Endothelial cell (in vitro differentiated cells): ENCODE measurements at places on chromosomes 5 and 9.
A peak's percentile ranks its signal among the peaks of the same experiment; 100 is the strongest.

GRCh38 chr9:93891549-93892310 is 63.4 kb downstream of the BARX1 start:
- no peak for DNase-seq

- no peak for DNase-seq
Observed at GRCh38 chr5:39186722-39187539, 32.4 kb downstream of the FYB1 start.

DNA sequence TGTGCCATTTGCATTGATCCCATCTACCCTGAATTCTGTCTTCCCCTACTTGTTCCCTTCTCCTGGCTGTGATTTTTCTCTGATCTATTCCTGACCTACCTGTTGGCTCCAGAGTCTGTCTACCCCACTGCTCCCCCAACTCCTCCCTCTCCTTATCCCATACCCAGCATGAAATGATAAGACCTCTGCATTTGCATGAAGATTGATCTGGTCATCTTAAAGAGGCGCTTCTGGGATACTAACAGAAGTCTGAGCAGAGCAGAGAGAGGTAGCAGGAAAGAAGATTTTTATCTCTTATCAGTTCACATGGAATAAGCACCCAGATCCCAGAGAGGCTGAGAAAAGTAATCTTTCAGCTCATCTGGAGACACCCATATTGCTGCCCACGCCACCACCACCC is 18.3 kb upstream of the GLIPR2 start:
- DNase-seq = no peak

DNA sequence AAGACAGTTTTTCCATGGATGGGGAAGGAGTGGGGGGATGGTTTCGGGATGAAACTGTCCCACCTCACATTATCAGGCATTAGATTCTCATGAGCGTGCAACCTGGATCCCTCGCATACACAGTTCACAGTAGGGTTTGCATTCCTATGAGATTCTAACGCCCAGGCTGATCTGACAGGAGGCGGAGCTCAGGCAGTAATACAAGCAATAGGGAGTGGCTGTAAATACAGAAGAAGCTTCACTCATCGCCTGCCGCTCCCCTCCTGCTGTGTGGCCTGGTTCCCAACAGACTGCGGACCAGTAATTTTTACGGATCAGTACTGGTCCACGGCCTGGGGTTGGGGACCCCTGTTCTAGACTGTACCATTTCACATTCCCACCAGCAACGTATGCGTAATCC is 68.3 kb upstream of the OTULINL start:
- DNase-seq = no peak

GRCh38 chr5:38453506-38453905 is 102.9 kb downstream of the LIFR start:
- no peak for DNase-seq

DNA sequence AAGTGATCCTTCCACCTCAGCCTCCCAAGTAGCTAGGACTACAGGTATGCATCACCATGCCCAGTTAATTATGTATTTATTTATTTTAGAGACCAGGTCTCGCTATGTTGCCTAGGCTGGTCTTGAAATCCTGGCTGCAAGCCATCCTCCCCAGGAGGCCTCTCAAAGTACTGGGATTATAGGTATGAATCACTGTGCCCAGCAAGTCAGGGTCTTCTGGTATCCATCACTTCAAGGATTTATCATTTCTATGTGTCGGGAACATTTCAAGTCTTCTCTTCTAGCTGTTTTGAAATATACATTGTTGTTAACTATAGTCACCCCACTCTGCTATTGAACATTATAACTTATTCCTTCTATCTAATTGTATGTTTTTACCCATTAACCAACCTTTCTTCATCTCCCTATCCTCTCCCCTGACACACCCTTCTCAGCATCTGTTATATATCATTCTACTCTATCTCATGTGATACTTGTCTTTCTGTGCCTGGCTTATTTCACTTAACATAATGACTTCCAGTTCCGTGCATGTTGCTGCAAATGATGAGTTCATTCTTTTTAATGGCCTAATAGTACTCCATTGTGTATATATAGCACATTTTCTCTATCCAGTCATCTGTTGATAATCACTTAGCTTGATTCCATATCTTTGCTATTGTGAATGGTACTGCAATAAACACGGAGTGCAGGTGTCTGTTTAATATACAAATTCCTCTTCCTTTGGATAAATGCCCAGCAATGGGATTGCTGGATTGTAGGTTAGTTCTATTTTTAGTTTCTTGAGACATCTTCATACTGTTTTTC is 26.4 kb downstream of the UTP15 start:
- no peak for DNase-seq

GRCh38 chr9:92191801-92192200 is 76.6 kb upstream of the SPTLC1 start:
- DNase-seq = no peak

DNA sequence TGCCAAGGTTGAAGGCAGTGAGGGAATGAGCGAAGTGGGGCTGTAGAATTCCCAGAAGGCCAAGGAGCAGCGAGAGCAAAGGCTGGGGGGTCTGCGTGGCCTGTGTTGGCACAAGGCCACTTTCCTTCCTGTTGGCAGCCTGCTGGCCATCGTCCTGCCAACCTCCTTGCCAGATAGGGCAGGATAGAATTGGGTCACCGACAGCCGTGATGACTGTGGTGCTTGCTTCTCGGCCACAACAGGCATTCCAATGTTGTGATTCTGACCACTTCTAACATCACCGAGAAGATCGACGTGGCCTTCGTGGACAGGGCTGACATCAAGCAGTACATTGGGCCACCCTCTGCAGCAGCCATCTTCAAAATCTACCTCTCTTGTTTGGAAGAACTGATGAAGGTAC is 18.9 kb downstream of the TRIP13 start:
- DNase-seq = no peak

GRCh38 chr5:157312492-157312891 is 46.6 kb downstream of the CYFIP2 start:
- peak; percentile 33 for DNase-seq

DNA sequence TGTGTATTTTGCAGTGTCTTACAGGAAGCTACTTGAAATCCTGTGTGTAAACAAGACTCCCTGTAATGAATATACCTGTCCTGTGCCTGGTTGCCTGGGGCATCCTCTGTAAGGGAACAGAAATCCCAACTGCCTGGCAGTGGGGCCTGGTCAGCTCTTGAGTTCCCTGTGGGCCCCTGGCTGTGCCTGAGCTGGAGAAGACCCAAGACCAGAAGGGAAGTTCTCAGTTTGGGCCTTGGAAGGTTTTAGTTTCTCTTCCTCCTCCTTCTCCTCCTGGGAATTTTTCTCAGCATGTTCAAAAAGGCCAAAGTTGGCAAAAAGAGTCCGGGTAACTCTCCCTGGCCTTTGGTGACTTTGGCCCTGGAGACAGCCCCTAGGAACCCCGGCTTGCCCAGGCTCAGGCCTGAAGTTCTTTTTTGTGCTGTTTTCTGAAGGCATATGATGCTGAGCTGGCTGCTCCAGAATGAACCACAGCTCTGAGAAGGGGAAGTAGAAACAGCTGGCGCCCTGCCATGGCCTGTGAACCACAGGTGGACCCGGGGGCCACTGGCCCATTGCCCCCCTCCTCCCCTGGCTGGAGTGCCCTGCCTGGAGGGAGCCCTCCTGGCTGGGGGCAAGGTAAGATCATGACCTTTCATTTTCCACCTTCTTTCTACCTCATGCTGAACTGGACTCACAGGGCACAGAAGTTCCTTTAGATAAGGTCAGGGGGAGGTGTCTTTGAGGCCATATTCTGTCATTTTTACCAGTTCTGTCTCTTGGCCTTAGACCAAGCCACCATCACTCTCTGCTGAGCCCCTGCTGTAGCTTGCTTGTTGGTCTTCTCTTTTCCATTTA is 5.8 kb downstream of the TMEM268 start:
- no peak for DNase-seq

DNA sequence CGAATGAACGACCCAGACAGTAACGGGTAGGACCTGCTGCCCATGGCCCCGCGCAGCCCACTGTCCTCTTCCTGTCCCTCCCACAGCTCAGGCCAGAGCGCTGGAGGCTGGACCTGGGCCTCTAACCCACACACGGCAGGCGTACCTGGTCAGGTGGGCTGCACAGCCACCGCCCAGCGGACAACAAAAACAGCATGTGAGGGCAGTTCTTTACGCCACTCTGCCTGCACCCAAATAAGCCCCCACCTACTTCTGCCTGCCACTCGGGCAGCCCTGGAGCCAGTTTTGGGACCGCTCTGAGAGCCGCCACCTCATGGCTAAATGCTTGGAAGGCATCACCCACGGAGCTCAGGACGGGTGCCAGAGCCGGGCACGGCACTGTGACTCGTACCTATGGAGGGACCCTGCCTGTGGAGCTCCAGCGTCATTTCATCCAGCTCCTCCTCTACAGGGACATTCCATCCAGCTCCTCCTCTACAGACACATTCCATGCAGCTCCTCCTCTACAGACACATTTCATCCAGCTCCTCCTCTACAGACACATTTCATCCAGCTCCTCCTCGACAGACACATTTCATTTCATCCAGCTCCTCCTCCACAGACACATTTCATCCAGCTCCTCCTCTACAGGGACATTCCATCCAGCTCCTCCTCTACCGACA is 18.9 kb downstream of the CLPTM1L start:
- DNase-seq = no peak

DNA sequence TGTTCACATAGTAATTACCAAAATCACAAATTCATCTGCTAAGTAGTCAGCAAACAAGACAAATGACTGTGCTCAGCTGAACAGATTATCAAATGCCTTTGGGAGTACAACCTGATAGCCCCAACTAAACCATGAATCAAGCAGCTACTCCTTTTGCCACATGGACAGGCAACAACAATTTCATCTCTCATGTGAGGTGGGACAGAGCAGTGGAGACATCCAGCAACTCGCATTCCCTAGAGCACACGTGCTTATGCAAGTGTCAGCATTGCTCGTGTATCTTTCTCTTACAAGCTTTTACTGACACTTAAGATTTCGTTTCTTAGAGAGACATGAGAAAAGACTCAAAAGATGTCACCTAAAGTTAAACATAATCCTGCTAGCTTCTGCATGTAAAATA is 42.7 kb upstream of the PPP2R2B start:
- no peak for DNase-seq

DNA sequence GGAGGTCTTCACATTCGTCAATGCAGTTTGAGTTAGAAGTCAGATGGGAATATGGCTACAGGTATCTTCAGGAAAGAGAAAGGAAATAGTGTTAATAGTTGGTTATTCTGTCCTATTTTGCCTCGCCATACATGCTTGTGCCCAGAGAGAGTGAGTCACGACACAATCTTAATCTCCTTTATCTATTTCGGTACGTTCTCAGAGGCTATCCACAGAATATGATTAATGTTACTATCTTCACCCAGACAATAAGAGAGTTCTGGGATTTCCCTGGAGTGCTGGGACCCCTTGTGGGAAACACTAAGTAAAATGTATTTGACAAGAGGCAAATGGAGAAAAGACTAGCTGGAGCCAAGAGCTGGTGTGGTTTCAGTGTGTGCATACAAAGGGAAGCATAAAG is 25.5 kb downstream of the MINAR2 start:
- no peak for DNase-seq

- no peak for DNase-seq
Observed at GRCh38 chr5:119323601-119324000, 32.2 kb upstream of the TNFAIP8 start.
